ENCODE measurements at places on chromosomes 7 and 10.

DNA sequence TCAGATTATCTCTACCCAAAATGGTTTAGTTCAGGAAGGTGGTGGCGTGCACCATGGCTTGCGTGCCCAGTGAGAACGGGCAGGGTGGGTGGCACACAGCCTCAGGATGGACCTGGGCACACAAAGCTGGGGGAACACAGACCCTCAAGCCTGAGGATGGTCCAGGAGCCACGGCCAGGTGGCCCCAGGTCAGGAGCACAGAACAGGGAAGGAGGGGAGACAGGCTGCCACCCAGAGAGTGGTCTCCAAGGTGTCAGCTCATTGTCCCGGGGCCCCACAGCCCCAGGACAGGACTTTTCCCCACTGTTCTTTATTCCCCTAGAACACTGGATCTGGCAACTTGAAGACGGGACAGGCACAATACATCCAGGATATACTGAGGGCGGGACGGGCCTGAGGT lies 75.6 kb upstream of the MGMT start:
- DNase-seq = no peak

DNA sequence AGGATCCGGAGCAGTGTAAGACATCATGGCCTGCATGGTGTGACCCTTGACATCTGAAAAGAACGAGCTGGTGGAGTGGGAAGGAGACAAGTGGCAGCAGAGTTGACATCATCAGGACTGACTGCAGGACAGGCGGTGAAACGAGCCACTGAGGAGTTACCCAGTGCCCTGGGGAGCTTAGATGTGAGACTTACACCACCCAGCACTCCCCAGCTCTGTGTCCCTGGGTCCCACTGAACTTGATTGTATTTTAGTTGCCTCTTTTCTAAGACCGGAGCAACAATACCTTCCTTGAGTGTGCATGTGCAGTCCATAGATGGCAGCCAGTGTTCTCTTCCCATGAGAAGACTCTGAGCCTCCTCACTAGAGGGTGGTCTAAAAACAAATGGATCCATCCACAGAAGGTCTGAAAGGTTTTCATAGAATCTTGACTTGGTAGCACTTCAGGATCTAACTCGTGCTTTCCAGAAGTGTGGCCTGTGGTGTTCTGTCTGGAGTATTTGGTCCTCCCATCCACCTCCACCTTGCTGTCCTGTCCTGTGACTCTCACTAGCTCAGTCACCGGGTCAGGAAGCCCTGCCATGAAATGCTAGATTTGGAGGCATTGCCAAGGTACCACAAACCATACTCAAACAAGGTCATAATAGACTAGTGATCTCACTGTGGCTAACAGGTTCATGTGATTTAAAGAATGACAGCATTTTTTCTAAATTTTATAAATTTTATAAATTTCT lies 59.0 kb downstream of the IKZF1 start:
- peak; percentile 56 for DNase-seq

GRCh38 chr7:142185801-142186200 lies 72.1 kb downstream of the PRSS58 start:
- DNase-seq = no peak

DNA sequence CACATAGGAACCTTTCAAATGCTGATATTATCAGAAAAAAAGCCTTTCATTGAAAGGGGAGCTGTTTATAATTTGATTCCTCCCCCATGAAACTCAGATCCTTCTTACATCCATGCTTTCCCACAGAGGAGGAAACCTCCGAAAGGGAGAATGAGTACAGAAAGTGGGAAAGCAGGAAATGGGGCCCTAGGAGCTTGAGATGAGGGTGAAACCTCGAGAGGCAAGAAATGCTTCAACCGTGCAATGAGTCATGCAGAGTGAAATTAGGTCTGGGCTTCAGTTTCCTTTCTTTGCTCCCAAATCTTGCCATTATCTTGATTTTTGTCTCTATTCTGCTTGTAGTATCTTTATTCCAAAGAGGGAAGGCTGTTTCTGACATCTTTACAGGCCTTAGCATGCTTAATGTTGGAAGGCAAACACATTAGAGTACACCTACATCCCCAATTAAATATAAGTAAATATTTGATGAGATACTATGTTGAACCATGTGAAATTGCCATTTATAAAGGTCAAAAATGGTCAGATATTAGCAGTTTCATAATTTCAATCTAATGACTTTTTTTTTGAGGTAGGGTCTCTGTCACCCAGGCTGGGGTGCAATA lies 79.1 kb downstream of the NAMPT start:
- DNase-seq = no peak

All from activated CD4-positive, alpha-beta memory T cell treated with anti-CD3 and anti-CD28 coated beads for 36 hours (primary cell).